Stimulated activated CD4-positive, alpha-beta T cell treated with anti-CD3 and anti-CD28 coated beads, Interleukin-2, amount 100 ng/mL, for 4 hours (primary cell): ENCODE measurements at places on chromosomes 3 and 15.

DNA sequence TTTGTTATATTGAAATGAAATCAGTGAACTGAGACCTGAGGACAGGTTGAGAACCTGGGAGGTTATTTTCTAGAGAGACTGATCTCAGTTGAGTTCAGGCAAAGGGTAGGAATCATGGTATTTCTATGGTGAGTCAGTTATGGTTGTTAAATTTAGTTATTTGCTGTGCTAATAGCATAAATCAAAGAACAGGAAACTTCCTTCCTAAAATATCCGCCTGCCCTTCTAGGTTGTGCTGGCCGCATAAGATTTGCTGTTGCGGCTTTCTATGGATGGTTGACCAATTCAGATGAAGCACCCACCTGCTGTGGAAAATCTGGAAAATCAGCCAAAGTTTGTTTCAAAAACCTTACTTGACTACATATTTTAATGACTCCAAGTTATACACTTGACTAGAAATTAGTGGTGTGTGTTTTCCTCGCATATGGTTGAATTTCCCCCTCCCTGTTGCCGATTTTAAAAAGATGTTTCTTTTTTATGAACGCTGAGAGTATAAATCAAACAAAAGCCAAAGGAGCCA, 52.6 kb downstream of the PLCL2 start:
- DNase-seq = no peak

DNA sequence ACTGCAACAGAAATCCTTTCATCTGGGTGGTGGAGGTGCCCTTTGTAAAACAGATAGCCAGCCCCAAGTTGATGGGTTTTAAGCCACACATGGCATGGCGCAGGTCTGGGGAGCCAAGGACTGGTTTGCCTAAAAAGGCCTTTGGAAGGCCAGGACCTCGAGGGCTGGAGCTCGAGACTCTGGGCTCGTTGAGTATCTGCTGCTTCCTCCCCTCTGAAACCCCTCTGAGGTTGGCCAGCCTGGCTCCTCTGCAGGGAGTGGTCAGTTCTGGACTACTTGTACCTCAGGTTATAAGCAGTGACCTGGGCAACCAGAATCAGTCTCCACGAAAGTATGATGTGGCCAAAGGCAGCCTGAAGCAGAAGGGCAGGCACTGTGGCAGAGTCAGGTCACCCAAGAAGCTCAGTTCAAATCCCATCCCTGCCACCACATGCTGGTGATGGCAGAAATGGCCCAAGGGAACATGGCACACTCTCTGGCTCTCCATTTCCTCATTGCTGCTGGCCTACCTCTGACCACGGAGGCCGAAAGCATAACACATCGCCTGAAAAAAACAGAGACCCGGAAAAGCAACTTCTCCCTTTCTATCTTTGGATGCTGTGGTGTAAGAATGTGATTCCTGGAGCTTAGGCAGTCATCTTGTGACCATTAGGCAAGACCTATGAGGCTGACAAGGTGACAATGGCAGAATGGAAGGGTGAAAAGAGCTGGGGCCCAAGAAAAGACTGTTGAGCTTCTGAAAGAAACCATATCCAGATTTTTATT, 51.2 kb downstream of the WNT7A start:
- DNase-seq = no peak

- no peak for DNase-seq
These were observed 68.4 kb downstream of the IGF2BP2 start for GRCh38 chr3:185756477-185756876.

GRCh38 chr3:96007650-96008195, 806.7 kb upstream of the EPHA6 start:
- no peak for DNase-seq

DNA sequence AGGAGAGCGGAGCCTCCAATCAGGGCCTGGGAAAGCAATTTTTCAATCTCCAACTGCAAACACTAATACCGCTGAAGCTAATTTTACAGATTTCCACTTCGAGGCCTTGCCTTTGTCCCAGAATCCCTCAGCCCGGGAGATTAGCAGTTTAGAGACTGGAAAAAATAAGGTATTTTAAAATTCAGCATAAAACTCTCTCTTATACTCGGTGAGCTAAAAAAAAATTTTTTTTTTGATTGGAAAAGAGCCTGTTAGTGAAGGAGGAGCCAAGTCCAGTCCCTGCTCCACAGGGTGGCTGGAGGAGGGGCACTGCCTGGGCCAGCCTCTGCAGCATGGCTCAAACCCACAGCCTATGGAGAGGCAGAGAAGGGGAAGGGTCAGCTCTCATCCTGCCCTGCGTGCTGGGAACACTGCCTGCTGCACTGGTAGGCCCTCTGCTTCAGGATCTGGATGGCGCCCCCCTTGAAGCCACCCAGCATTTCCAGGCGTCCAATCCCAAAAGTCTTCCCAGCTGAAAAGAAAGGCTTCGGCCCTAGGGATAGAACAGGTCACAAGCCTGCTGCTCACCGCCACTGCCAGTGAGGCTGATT, 48.9 kb downstream of the CACNA2D2 start:
- DNase-seq = no peak

- no peak for DNase-seq
These were observed 3.5 kb upstream of the CHAC1 start for GRCh38 chr15:40949756-40950207.

GRCh38 chr3:194688200-194688740, 2.6 kb downstream of the FAM43A start:
- DNase-seq = no peak

GRCh38 chr15:68207176-68207935, 2.2 kb upstream of the CALML4 start:
- no peak for DNase-seq

- DNase-seq = no peak
These were observed 38.8 kb downstream of the PYGO1 start for GRCh38 chr15:55549305-55549704.

GRCh38 chr15:38062696-38063095, 128.3 kb downstream of the TMCO5A start:
- no peak for DNase-seq

DNA sequence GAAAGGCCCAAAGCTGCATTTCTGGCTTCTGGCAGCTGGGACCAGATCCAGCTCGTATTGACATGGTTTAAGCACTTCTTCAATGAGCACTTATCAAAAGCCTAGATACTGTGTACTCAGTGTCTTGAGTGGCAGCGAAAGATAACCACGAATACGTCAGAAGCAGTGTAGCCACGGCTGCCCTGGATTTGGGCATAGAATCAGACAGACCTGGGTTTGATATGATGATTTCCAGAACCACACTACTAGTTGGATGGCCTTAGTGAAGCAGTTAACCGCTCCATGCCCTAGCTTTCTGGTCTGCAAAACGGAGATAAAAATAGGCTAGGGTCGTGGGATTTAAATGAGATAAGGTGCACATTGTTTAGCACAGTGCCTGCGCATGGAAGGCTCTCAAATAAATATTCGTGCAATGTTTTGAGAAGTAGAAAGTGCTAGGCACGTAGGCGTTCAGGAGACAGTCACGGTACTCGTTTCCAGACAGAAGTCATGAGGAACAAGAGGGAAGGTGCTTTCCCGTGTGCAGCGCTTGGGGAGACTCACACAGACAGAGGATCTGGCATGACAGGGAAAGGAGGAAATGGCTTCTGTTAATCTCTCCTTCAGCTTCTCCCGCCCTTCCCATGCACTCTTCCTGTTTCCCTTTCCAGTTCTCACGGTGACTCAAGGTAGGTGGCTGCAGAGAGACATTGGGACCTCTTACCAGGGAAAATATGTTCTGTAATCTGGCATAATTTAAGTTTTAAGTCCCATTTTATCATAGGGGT, 70.3 kb downstream of the CCNL1 start:
- DNase-seq = peak; percentile 17

GRCh38 chr3:189756582-189757078, 125.4 kb downstream of the TP63 start:
- no peak for DNase-seq

DNA sequence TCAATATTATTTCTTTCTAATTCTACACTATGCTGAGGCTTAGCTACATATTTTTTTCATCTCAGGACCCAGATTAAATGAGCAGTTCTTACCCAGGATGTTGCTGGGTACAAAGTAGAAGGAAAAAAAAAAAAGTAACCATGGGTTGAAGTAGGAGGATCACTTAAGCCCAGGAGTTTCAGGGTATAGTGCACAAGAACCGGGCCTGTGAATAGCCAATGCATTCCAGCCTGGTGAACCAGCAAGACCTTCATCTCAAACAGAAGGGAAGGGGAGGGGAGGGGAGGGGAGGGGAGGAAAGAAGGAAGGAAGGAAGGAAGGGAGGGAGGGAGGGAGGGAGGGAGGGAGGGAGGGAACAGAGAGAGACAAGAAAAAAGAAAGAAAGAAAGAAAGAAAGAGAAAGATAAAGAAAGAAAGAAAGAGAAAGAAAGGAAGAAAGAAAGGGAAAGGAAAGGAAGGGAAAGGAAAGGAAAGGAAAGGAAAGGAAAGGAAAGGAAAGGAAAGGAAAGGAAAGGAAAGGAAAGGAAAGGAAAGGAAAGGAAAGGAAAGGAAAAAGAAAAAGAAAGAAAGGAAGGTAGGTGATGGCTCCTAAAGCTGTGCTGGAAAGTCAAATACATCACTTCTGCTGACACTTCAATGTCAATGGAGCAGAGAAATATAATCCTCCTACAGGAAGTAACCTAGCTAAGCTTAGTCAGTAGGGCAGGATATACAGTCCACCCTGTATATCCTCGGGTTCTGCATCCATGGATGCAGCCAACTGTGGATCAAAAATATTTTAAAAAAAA, 206.8 kb upstream of the TGFBR2 start:
- DNase-seq = no peak

GRCh38 chr3:114725966-114726365, 421.1 kb downstream of the ZBTB20 start:
- DNase-seq = no peak

- no peak for DNase-seq
These were observed 232.1 kb upstream of the CDIN1 start for GRCh38 chr15:36347272-36347858.

GRCh38 chr15:27705056-27705455, 394.1 kb downstream of the OCA2 start:
- DNase-seq = no peak

GRCh38 chr3:55329849-55330248, 157.3 kb downstream of the WNT5A start:
- no peak for DNase-seq

- DNase-seq = no peak
These were observed 146.2 kb upstream of the ZBTB20 start for GRCh38 chr3:115293321-115293720.

- no peak for DNase-seq
These were observed 218.6 kb downstream of the PDCD6IP start for GRCh38 chr3:34016925-34017587.

DNA sequence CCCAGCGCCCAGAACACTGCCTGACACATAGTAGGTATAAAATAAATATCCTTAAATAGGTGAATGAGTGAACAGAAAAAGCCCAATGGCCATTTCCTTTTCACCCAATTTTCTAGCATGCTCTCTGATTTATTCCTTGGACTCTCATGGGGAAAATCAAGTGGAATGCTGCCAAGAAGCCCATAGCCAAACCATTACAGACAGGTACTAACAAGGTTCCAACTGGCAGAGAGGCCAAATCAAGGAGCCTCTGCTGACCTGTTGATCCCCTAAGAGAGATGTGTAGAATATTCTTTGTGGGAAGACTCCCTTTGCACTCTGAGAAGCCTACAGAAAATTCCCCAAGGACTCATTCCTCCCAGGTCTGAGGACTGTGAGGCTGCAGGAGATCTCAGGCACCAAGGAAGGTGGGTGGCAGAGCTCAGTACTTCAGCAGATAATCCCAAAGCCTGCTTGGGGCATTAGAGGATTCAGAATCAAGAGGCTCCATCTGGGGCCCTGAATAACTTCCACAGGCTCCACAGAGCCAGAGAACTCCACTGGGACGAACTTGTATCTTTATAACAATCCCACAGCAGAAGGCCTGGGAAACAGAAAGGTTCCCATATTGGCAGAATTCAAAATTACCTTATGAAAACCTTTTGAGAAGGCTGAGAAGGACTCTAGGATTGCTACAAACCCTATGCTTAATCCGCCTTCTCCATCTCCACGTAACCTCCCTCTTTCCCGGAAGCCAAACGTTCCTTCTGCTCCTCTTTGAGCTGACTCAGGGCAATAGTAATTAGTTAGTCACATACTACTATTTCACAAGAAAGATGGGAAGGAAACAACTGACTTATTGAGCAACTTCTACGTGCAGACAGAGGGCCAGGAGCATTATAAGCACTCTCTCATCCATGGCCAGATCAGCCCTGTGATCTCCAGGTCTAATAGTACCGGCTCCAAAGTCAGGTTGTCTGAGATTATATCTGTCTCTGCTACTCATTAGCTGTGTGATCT, 34.5 kb downstream of the PRICKLE2 start:
- DNase-seq = no peak

DNA sequence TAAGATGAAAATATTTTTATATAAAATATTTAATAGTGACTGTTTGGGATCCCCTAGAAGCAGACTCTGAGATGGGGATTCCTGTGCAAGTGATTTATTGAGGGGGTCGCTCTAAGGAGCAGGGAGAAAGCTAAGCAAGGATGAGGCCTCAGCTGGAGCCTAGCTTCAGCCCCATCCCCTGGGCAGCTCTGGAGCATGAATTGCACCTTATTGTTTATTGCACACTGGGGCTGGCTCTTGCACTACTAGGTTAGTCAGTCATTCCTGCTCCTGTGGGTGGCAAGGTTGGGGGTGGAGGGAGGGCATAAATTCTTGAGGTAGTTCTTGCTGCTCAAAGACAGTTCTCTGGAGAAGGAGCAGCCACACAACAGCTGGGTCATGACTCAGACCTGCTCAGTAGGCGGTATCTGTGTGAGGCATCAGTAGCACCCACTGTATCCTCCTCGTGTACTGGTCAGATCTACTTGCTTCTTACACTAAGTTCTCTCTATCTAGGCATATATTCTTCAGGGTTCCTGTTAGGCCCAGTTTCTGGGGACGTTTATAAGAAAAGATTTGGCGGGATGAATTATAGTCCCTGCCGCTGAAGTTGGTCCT, 27.2 kb upstream of the TNFSF10 start:
- peak; percentile 86 for DNase-seq

- no peak for DNase-seq
These were observed 3.4 kb upstream of the MITF start for GRCh38 chr3:69735893-69736292.

GRCh38 chr15:74318376-74319137, 48.9 kb downstream of the CYP11A1 start:
- no peak for DNase-seq

- no peak for DNase-seq
These were observed 26.2 kb downstream of the HMCES start for GRCh38 chr3:129304962-129305222.

- no peak for DNase-seq
These were observed 322.8 kb downstream of the EDEM1 start for GRCh38 chr3:5510300-5510699.

- no peak for DNase-seq
These were observed 468.8 kb upstream of the SUCLG2 start for GRCh38 chr3:68123231-68123630.

- DNase-seq = no peak
These were observed 142.4 kb downstream of the P2RY1 start for GRCh38 chr3:152977366-152977765.

DNA sequence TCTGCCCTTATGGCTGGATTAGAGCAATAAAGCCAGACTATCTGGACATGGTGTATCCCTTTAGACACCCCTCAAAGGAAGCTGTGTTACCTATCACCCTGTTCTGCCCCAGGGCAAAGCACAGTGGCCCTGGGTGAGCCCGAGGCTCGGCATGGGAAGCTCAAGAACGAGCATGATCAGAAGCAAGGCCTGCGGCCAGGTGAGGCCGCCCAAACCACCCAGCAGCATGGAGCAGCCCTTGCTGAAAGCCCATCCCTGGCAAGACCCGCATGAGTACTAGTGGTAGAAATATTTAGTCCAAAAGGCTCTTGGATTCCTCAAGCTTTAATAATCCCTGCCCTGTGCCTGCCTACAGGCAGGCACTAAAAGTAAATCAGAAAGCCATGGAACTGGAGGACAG, 261.1 kb downstream of the MEX3B start:
- DNase-seq = no peak
